ENCODE measurements at places on chromosomes 1 and 21.
A peak's percentile ranks its signal among the peaks of the same experiment; 100 is the strongest.

- peak; percentile 40 for DNase-seq
These were observed 594 bp downstream of the HDGF start for GRCh38 chr1:156750711-156751450.

- no peak for DNase-seq
These were observed 7.0 kb downstream of the CFAP45 start for GRCh38 chr1:159892944-159893343.

GRCh38 chr1:9382643-9383491, 90.2 kb downstream of the SPSB1 start:
- DNase-seq = no peak

DNA sequence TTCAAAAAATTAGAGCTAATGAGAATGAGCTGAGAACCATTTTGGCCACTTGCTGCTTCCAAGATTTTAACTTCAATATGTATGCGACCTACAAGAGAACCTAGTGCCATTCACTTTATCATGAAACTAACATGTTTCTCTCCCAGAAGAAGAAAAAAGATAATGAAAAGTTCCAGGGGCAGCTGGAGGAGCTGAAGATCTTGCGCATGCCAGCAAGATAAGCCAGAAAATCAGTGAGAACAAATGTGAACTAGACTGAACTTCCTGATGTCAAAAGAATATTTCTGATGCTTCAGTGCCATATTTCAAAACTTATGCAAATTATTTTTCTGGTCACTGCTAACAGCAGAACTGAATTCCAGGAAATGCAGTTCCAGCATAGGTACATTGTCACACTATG, 1265.1 kb downstream of the BRINP3 start:
- DNase-seq = no peak

DNA sequence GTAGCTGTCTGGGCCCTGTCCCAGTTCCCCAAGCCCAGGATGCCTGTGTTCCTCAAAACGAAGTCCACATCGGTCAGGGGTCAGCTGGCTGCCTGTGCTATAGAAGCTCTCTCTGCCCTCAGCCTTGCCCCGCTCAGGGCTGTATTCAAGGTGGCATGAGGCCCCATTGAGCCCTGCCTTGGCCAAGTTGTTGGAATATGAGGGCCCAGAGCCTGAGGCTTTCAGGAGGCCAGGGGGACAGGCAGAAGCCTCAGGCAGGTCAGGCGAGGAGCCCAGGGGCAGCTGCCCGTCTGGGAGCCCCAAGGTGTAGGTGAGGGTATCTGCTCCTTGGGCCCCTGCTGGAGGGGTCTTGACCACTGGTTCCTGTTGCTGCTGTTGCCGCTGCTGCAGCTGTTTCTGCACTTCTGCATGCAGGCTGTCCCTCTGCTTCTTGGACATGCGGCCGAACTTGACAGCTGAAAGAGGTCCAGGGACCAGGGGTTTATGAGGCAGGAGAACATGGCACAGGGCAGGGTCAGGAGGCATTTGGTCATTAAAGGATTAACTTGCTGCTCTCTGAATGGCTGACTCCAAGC, 9.8 kb upstream of the LINGO4 start:
- no peak for DNase-seq

- DNase-seq = peak; percentile 44
These were observed 1.2 kb downstream of the BTG3 start for GRCh38 chr21:17611414-17612022.

DNA sequence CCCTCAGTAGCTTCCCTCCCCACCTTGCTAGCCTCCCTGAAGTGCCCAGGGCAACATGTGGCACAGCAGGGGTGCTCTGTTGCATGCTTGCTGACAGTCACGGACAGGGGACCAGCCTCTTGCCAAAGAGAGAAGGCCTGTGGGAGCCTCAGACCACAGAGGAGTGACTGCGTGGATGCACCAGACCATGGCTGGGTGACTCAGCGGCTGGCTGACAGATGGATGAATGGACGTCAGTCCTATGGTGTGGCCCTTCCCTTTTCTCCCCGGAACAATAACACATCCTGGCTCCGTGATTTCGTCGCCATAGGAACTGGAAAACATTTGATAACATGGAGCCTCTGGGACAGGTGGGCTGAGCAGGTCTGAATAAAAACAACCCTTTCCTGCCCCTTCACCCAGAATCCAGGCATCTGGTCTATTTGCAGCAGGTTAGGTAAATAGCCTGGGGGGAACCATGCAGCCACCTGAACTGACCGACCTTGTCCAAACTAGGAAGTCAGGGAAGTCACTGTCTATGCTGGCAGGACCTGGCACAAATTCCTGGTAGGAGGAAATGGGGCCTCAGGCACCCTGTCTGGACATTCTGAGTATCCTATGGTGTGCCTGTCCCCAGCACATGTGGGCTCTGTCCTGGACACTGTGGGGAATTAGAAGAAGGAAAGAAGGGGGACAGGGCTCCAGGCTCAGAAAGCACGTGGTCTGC, 53.3 kb downstream of the NENF start:
- DNase-seq = no peak

GRCh38 chr1:15391366-15391765, 18.3 kb upstream of the EFHD2 start:
- no peak for DNase-seq

DNA sequence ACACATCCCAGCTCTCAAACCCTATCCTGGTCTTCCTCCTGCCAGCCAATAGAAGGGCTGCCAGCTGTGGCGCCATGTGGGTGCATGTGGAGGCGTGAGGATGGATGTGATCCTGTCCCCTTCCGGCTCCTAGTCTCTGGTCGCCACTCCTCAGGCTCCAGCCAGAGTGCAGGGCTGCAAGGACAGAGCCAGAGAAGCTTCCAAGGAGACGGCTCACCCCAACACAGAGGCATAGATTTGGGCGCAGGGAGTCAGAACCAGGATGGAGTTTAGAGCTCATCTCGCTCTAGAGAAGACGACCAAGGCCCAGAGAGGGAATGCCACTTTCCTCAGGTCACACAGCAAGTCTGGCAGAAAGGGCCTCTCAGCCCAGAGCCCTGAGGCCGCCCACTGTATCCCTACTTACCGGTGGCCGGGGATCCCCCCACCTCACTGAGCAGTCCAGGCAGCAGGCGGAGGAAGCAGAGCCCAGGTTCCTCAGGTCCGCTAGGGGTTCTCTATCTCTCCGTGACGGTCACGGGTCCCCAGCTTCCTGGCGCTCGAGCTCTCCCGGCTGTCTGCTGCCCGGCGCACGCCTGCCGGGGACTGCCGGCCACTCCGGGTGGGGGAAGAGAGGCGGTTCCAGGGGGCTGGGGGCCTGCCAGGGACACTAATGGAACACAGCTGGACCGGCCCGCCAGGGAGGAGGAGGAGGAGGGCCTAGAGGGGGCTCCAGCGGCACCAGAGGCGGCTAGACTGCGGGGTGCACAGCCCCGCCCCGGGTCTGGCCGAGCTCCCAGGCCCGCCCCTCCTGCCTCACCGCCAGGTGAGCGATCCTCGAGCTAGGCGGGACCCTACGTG, at the start of gene COL16A1:
COL16A1 (minus strand) TSS at position 587 of the 840 bp plus-strand sequence. CDS start 1,824 bp downstream, outside the sequence.
- no peak for DNase-seq

GRCh38 chr1:56506951-56507491, 72.3 kb downstream of the PLPP3 start:
- DNase-seq = no peak

DNA sequence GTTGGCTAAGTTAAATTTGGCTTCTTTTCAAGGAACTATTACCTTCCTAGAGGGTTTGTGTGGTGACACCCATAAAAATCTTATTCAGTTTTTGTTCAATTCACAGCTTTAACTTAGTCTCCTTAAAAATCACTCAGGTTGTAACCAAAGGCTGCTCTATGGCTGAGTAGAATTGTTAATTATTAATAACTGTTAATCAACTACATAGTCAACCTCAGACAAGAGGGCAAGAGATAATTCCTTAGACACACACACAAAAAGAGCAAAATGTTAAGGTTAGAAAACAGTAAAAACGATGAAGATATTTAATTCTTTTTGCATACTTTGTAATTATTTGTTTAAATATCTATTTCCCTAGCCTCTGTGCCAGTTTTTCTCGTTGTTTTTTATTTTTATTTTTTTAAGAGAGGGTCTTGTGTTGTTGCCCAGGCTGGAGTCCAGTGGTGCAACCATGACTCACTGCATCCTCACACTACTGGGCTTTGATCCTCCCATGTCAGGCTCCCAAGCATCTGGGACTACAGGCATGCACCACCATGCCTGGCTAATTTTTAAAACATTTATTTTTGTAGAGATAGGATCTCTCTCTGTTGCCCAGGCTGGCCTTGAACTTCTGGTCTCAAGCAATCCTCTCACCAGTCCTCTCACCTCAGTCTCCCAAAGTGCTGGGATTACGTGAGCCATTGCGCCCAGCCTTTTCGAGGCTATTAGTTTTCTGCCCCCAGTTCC, 215.2 kb downstream of the DISC1 start:
- no peak for DNase-seq

GRCh38 chr1:246200738-246201137, 306.3 kb downstream of the SMYD3 start:
- no peak for DNase-seq

- DNase-seq = no peak
These were observed 110.4 kb downstream of the PDE9A start for GRCh38 chr21:42763581-42764442.

DNA sequence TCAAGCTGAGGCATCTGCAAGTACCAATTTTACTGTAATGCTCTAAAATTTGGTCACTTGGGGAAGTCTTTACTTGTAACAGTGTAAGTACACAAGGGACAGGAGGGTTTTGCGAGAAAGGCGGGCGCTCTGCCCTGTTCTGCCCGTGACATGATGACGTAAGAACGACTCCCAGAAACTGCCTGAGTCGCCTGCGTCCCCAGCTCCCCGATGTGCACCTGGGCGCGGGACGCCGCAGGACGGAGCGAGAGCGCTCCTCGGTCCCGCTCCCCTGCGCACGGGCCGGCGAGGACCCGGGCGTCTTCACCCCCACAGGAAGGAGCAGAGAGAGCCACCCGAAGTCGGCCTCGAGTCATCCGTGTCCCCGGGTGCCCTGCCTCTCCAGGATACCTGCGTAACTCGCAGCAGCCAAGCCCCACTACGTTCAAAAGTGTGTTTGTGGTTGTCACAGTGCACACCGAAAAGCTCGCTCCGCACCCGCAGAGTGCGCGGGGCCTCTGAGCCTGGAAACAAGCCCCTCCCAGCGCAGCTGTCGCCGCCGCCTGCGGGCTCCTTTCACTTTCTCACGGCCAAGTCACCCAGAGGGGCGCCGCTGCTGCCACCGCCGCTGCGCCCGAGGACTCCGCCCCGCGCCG, 3.3 kb upstream of the ZBTB18 start:
- DNase-seq = no peak

DNA sequence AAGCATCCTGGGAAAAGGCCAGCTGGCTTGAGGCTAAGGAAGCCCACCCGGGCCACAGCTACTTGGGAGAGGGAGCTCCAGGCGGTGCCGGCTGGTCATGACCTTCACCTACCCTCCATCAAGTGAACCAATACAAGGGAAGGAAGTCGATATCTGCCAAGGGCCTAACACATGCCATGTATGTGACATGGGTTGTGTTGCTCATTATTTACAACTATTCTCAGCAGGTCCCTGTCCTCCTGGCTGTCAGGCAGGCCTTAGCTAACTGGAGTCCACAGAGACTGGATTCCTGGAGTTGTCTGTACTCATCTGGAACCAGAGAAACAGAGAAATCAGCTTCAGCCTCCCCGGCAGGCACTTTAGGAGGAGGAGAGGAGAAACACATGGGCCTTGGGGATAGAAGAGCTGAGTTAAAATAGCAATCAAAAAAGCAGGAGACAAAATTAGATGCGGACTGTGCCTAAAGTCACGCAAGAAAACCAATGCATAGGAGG, 15.7 kb downstream of the TCEA3 start:
- no peak for DNase-seq

GRCh38 chr1:202034683-202035462, 24.5 kb downstream of the ELF3 start:
- DNase-seq = peak; percentile 87

DNA sequence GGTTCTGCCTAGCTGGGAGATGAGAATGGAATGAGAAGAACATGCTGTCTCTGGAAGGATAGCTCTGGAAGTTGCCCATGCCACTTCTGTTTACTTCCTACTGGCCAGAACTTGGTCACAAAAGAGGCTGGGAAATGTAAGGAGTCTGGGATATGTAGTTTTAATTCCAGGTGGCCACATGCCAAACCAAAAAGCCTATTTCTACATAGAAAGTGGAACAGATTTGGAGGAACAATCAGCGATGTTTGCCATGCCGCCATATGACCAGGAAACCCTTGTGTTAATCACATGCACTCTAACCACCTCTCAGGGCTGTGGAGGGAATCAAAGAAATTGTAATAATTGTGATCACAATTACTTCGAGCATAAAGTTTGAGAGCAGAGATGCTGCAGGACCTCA, 10.0 kb upstream of the OLIG2 start:
- no peak for DNase-seq

DNA sequence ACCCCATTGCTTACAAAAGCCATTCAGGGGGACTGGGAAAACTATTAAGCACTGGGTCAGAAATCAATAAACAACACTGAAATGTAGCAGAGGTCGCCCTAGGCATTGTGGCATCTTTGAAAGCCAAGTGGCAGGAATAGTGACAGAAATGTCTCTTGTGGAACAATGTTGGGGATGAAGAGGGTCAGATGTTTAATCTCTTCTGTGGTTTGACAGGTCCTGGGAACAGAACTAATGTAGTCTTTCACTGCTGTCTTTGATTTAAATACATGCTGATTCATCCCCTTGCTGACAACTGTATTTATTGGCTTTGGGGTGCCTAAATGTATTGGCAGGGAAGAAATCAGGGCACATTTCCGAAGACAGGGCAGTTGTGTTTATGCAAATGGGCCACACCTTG, 194.8 kb downstream of the ATG4C start:
- DNase-seq = no peak

- DNase-seq = no peak
These were observed 52.2 kb upstream of the ARTN start for GRCh38 chr1:43881415-43881814.

DNA sequence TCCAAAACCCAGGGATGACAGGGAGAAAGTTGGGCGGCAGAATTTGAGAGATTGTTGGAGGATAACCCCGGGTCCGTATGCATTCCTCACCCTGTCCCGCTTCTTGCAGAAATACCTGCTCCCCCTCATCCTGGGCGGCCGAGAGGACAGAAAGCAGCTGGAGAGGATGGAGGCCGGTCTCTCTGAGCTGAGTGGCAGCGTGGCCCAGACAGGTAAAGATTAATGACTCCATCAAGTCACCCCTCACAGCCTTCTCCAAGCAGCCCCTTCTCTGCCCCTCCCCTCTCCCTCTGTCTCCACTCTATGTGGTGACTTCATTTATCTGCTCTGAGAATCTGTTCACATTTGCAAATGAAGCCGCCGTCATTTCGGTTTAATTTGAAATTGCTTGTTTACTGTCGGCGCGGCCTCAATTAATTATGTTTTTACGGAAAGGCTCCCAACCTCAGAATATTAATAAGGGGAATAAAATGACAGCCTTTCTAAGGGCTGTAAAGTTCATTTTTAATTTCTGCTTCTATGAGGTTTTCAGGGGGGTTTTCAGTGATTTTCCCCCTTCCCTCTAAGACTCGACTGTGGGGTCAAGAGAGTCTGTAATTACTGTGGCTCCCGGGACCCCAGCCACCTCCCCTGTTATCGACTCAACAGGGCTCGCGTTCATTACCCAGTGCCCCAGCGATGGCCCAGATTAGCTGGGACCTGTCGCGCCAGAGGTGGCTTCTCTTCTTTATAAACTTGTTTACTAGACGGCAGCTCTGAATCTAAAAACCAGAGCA, 148.3 kb downstream of the PEX14 start:
- no peak for DNase-seq

GRCh38 chr1:209106237-209106741, 477.2 kb upstream of the CAMK1G start:
- DNase-seq = no peak
